ENCODE measurements at places on chromosomes 3 and 15.

DNA sequence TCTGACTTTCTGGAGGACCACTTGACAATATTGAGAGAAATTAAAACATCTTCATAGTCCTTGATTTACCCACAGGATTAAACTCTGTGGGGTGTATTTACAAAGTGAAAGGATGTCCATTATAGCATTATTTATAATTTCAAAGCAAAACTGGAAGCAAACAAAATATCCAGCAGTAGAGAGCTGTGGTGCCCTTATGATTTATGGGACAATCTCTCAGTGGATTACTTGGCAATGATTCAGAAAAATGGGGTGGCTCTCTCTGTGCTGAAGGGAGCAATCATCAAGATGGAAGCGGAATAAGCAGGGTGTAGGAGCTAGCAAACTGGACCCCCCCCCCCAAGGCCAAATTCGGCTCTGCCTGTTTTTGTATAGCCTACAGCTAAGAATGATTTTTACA, 9.0 kb downstream of the PPCDC start:
- no peaks in the 10 kb centered on the region for H3K4me1 ChIP-seq
- no peak for DNase-seq
- no peak overlapping the region for H3K27ac ChIP-seq
- no peaks in the 10 kb centered on the region for H3K27me3 ChIP-seq
- no peak overlapping the region for H3K4me3 ChIP-seq

DNA sequence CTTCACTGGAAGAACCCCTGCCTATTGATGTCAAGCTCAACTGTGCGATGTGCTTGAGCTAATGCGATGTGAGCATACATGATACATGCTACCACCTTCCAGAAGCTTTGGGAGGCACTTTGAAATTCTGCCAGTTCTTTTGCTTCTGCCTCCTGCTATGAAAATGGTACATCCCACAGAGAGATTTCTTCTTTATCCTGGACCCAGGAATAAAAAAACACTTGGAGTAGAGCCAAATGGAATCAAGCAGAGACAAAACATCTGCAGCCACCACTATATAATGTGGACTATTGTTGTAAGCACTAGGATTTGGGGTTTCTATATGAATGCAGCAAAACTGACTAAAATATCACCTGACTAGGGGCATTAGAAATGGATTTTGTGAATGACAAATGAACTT, 119.9 kb upstream of the GAP43 start:
- no peaks in the 10 kb centered on the region for H3K4me1 ChIP-seq
- no peaks in the 10 kb centered on the region for H3K36me3 ChIP-seq
- H3K27me3 ChIP-seq = no peaks in the 10 kb centered on the region
- H3K27ac ChIP-seq = no peak overlapping the region
- H3K4me3 ChIP-seq = no peak overlapping the region
- DNase-seq = no peak

DNA sequence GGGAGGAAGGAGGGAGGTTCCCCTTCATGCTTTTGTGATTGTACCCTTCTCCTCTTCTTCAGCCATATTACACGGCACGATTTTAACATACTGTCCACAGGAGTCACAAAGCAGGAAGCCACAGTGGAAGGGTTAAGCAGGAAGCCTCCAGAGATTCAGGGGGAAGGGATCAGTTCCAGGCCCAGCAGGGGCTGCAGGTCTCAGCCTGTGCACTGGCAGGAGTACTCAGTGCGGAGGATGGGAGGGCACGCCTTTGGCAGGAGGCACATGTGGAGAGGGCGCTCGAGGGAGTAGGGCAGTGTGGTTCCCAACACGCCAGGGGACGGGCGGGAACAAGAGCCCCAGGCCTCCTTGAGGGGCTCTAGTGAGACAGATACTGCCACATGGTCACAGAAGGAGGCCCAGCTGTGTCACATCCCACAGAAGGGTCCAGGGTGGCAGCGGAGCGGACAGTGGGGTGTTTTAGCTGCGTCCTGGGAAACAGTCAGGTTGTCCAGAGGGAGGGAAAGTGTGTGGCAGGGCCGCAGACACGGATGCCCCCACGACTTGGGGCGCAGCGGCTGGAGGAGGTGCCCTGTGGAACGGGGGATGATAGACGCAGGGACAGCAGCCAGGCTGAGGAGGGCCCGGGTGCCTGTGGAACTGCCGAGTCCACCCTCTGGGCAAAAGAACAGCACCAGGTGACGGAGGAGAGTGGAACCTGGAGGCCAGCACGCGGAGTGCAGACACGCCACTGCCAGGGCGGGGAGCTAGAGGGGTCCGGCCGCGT, 77.5 kb downstream of the CHSY1 start:
- peaks cover 2% of the 10 kb centered on the region for H3K4me1 ChIP-seq
- no peak overlapping the region for H3K4me3 ChIP-seq
- H3K27me3 ChIP-seq = no peaks in the 10 kb centered on the region
- peak; percentile 64 for DNase-seq
- no peaks in the 10 kb centered on the region for H3K36me3 ChIP-seq
- H3K27ac ChIP-seq = no peak overlapping the region

- H3K36me3 ChIP-seq = no peaks in the 10 kb centered on the region
- peak overlapping the region; percentile 56 for H3K27ac ChIP-seq
- no peaks in the 10 kb centered on the region for H3K4me1 ChIP-seq
- no peak overlapping the region for H3K4me3 ChIP-seq
- H3K27me3 ChIP-seq = no peaks in the 10 kb centered on the region
- DNase-seq = no peak
Observed at GRCh38 chr3:194278186-194278845, 72.8 kb downstream of the CPN2 start.

- H3K36me3 ChIP-seq = no peaks in the 10 kb centered on the region
- no peak for DNase-seq
- H3K27me3 ChIP-seq = no peaks in the 10 kb centered on the region
- no peaks in the 10 kb centered on the region for H3K4me1 ChIP-seq
- no peak overlapping the region for H3K4me3 ChIP-seq
Observed at GRCh38 chr15:72562386-72562785, 88.3 kb downstream of the ARIH1 start.

DNA sequence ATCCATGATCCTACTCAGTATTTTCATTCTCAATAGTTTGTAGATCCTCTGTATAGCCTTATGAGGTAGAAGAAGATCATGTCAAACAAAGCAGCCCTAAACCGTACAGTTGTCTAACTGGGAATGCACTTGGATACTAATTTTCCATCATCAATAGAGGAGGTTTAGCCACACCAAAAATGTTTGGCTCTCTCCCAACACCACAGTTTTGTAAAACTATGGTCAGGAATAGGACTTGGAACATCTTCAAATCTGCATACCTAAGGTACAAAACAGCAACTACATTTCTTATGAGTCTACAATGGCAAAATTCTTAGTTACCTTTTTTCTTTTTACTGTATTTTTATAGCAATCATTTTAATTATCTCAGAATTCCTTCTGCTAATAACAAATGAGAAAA, 1001.6 kb downstream of the ROBO2 start:
- no peak overlapping the region for H3K27ac ChIP-seq
- H3K36me3 ChIP-seq = no peaks in the 10 kb centered on the region
- no peak for DNase-seq
- no peak overlapping the region for H3K4me3 ChIP-seq
- no peaks in the 10 kb centered on the region for H3K27me3 ChIP-seq

GRCh38 chr3:178455226-178455625, 81.0 kb upstream of the KCNMB2 start:
- no peaks in the 10 kb centered on the region for H3K36me3 ChIP-seq
- no peaks in the 10 kb centered on the region for H3K4me1 ChIP-seq
- no peak overlapping the region for H3K27ac ChIP-seq
- DNase-seq = no peak
- no peaks in the 10 kb centered on the region for H3K27me3 ChIP-seq

DNA sequence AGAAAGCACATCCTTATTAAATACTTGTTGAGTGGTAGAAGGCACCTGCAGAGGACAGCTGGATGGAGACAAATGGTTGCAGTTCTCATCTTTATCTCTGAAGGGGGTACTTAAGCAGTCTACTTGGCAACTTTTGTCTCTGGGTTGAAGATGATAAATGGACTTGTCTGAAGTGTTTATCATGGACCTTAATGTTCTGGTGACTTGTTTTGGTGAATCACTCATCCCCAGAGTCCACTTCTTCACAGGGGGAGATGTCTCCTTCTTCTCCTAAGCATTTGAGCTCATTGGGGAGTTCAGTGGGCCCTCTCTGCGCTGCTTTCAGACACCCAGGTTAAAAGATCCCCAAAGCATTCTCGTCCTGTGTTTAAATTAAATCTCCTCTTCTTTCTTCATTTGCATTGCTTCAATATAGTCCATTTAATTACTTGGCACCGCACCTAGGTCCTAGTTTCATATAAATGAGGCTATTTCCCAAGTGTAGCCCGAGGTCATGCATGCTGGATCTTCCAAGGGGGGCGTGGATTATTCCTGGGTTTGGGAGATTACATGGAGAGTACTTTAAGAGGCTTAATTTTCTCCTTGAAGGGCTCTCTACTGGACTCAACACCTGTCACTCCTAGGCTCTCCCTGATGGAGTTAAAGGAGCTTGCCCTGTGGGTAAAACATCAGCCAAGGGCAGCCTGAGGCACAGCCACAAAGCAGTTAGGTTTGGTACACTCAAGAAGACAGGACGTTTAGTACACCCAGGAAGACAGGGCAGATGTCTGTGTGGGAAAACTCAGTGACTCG, 239.3 kb upstream of the C2CD4B start:
- no peak overlapping the region for H3K27ac ChIP-seq
- H3K4me1 ChIP-seq = no peaks in the 10 kb centered on the region
- H3K36me3 ChIP-seq = no peaks in the 10 kb centered on the region
- no peak for DNase-seq
- H3K4me3 ChIP-seq = no peak overlapping the region

GRCh38 chr3:122627301-122627700, 49.9 kb downstream of the PARP15 start:
- no peak overlapping the region for H3K4me3 ChIP-seq
- H3K27ac ChIP-seq = no peak overlapping the region
- no peaks in the 10 kb centered on the region for H3K27me3 ChIP-seq
- no peaks in the 10 kb centered on the region for H3K4me1 ChIP-seq
- DNase-seq = no peak

DNA sequence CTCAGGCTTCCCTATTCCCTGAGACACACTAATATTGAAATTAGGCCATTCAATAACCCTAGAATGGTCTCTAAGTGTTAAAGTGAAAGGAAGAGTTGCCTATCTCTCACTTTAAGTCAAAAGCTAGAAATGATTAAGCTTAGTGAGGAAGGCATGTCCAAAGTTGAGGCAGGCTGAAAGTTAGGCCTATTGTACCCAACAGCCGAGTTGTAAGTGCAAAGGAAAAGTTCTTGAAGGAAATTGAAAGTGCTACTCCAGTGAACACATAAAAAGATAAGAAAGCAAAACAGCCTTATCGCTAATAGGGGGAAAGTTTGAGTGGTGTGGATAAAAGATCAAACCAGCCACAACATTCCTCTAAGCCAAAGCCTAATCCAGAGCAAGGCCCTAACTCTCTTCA, 117.9 kb upstream of the SPATA12 start:
- no peaks in the 10 kb centered on the region for H3K4me1 ChIP-seq
- no peak overlapping the region for H3K4me3 ChIP-seq
- no peak for DNase-seq
- no peak overlapping the region for H3K27ac ChIP-seq
- no peaks in the 10 kb centered on the region for H3K36me3 ChIP-seq
